ENCODE measurements at places on chromosomes 3 and 15.
A peak's percentile ranks its signal among the peaks of the same experiment; 100 is the strongest.

GRCh38 chr3:185488465-185488864 is 10.4 kb downstream of the TMEM41A start:
- DNase-seq, result no peak

- DNase-seq, result no peak
Observed at GRCh38 chr15:76343313-76343996, 6.9 kb downstream of the ISL2 start.

DNA sequence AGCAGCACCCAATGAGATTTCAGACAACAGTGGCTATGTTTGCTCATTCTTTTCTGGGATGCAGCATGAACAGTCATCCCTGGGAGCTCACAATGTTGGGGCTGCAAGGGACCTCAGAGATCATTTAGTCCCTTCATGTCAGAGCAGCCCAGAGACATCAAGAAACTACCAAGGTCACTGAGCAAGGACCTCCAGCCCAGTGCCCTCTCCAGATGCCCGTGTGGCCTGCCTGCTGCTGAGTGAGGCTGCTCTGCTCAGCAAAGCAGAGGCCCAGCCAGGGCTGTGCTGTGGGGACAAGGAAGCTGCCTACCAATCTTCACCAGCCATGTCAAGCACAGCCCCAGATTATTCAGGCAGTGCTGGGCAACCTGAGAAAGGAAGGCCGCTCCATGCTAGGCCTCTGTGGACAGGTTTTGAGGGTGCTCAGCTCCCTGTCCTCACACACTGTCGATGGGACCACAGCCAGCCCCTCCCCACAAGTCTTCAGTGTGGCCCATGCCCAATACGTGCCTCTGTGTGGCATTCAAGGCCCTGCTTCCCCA is 99.7 kb downstream of the DAPK2 start:
- DNase-seq, result no peak

DNA sequence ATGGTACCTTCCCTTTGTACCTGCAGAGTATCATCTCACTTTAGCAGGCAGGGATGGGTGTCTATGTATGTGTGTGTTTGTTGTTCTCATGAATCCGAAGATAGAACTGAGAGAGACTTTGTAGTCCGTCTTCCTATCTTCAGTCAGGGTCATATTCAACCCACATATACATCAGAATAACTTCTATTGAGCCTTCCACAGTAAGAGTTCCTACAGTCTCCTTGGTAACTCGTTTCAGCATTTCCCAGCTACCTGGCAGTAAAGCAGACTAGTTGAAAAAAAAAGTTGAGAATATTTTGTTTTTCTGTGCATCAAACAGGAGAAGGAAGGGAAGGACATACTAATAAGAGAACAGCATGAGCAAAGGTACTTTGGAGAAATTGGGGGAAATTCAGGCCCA is 106.8 kb downstream of the VPS8 start:
- no peak for DNase-seq

DNA sequence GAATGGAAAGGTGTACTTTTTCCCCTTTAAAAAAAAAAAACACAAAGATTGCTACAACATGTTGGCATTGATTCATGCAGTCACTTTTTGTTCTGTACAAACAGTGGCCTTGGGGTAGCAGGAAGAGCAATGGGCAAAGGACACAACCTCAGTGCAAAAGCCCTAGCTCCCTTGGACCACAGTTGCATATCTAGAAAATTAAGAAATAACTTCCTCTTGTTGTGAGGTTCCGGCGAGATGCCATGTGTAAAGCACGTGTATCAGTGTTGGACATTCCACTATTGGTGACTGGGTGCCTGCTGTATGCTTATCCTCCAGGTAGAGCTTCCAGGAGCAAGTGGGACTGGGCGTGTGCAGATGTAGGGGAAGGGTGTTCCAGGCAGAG is 164.5 kb downstream of the THSD4 start:
- DNase-seq, result no peak

DNA sequence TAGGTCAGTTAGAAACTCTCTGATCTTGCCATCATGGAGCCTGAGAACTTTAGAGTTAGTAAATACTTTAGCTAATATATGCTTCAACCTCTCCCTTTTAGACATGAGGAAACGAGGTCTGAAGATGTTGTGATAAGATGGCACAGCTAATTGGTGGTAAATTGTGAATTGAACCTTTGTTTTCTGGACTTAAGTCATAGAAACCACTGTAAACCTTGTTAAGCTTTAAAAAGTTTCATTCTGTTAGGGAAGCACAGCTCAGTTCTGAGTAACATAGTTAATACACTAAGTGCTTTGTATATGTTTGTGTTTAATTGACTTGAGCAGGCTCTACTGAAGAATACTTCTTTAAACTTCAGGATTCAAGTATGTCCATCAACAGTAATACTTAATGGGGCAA is 108.6 kb downstream of the AKAP13 start:
- no peak for DNase-seq

- no peak for DNase-seq
Observed at GRCh38 chr3:72487078-72487765, 361.0 kb downstream of the SHQ1 start.

- no peak for DNase-seq
Observed at GRCh38 chr3:72008226-72008996, 223.5 kb upstream of the PROK2 start.

GRCh38 chr15:78044407-78045155 is 32.9 kb downstream of the TBC1D2B start:
- no peak for DNase-seq

DNA sequence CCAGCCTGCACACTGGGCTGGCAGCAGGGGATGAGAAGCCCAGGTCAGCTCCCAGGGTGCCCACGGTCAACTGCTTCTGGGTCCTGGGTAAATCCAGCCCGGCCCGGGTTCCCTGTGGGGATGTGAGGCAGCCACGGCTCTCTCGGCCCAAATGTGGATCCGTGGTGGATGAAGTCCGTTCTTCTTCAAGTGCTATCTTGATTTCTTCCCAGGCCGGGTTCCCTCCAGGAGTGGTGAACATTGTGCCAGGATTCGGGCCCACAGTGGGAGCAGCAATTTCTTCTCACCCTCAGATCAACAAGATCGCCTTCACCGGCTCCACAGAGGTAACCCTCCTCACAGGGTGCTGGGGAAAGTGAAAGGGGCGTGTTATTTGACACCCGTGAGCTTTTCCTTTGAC is 16.1 kb downstream of the ALDH1A3 start:
- DNase-seq, result no peak

DNA sequence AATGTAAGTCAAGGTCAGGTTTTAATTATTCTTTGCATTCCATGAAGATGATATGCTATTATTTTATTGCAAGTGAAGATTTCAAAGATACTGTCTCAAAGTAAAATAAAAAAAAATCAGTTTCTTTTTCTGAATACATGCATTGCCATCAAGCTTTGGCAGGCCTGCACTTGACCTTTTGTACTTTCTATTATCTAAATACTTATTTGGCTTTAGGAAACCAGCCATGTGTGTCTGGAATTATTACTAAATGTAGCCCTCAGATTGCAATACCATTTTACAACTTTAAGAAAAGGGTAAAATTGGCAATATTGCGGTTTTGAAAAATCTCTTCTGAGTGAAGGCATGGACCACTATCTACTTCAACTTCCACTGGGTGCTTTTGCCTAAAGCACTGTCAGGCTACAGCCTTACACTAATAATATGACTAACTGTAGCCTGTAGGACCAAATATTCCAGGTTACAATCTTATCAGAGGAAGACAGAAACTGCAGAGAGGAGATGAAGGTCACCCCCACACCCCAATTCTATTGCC is 349.4 kb upstream of the DCBLD2 start:
- no peak for DNase-seq

DNA sequence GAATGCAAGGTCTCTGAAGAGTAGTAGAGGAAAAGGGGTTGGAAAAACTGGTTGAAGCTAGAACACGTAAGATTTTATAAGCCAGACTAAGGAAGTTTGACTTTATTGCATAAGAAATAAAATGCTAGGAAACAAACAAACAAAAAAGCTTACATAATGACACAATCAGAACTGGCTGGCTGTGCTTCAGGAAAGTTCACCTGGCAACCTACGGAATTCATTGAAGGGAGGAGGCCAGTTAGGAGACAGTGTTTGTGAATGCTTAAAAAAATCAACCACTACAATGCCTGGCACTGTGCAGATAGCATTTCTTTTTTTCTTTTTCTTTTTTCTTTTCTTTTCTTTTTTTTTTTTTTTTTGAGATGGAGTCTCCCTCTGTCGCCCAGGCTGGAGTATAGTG is 1.9 kb upstream of the ICE2 start:
- DNase-seq, result no peak

GRCh38 chr3:24601066-24601939 is 106.7 kb upstream of the THRB start:
- no peak for DNase-seq

DNA sequence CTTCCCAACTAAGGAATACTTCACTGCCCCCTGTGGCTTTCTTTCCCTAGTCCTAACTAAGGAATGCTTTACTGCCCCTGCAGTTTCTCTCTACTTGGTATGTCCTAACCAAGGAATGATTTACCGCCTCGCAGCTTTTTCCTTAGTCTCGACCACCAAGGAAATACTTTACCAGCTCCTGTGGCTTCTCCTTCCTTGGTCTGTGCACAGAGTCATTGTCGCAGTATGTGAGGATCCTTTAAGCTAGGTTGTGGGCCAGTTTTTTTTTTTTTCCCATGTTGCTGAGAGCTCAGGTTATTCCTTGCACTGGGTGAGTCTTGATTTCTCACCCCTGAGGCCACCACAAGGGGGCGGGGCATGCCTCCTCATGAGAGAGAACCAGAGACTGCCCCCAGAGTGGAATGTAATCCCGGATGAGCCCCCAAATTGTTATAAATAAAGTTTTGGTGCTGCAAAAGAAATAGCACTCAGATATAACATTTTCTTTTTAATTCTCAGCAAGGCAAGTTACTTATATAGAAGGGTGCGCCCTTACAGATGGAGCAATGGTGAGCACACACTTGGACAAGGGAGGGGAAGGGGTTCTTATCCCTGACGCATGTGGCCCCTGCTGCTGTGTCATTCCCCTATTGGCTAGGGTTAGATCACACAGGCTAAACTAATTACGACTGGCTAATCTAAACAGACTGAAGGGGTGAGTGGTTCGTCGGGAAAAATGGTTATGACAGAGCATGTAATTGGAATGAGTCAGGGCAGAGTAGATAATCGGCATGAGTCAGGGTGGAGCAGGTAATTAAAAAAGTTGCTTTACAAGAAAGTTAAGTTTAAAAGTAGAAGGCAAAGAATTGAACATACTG is 27.0 kb downstream of the NDUFB4 start:
- DNase-seq, result no peak

- no peak for DNase-seq
Observed at GRCh38 chr3:23576379-23576959, 229.3 kb upstream of the UBE2E1 start.

- no peak for DNase-seq
Observed at GRCh38 chr3:101518421-101518871, 5.4 kb upstream of the SENP7 start.

DNA sequence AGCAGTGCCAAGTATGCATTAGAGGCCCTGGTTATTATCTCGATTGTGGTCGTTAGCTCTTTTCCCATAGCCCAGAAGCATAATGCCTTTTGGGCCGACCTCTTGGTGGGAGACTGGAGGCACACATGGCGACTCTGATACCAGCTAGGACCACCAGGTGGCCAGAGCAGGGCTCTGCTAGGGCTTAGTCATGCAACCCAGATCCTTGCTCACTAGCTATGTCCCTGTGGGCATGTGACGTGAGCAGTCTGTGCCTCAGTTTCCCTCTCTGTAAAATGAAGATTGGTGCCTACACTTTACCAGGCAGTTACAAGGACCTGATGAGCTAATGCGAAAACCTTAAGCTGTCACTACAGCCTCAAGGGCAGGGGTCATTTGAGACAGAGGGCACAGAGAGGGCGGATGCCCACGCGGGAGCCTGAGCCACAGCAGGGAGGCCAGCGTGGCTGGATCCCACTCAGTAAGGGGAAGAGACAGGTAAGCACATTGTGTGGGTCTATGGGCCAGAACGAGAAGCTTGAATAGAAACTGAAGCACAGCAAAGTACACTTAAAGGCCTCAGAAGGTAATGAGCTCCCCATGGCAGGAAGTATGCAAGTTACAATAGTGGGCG is 8.8 kb downstream of the KLF15 start:
- DNase-seq, result no peak

- DNase-seq, result no peak
Observed at GRCh38 chr3:172808969-172809546, 58.5 kb downstream of the ECT2 start.

DNA sequence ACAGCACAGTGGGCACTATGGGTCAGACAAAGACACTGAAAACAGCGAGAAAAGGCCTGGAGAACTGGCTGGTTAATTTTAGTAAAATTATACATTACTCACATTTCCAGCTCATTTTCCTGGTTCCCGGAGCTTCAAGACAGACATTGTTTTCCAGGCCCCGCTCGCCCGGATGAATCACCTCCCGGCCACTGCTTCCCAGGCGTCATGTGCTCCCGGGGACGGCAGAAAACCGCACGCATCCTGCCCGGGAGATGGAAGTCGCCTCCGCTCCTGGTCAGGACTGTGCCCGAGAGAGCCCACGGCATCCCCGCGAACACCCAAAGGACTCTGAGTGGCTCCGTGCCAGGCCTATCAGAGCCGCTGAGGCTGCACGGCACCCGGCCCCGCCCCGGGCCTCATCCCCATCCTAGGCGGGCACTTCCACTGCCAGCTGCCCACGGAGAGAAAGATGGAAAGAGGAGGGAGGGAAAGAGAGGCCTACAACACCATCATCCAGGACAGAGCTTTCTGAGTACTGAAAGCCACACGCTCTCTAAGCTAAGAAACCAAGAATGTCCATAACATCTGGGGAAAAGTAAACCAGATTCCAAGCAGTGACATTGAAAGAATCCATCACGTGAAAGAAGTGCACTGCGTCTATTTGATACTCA is 75.1 kb downstream of the VGLL4 start:
- no peak for DNase-seq

DNA sequence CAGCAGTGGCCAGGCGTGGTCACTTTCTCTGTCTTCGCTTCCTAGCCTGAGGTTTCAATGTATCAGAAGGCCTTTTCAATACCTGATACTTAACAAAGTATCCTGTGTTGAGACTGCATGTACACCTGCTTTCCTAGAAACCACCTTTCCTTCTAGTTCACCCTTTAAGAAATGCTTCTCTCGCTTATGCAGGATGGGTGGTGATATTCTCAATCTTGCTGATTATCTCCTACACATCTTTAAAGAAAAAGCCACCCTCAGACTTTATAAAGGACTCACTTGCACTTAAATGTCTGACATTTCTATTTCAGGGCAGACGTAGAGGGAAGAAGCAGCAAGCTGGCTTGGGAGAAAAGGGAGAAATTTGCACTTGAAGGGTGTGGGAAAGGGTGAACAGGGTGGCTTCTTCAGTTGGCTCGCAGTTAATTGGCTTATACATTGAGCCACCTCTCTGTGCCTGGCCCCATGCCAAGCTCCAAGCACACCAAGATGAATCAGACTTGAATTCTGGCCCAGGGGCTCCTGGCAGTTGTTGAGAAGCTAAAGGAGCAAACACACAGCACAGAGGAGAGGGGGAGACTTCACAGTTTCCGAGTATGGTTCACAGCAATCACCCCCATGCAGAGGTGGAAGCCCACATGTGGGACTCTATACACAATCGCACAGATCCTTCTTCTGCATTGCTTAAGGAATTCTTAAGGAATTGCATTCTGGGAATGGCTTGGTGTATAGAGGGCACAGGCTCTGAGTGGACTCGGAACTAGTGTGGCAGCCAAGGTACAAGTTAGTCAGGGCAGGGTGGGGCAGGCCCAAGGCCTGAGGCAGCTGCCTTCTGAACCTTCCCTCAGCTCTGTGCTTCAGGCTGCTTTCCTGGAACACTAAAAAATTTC is 1.3 kb downstream of the ARL6IP5 start:
- DNase-seq, result peak; percentile 51

GRCh38 chr15:63052961-63053698 is 10.6 kb downstream of the TPM1 start:
- DNase-seq, result no peak

All from activated naive CD4-positive, alpha-beta T cell (primary cell).